ENCODE measurements at places on chromosomes 3 and 15.

- no peak for DNase-seq
Measured at GRCh38 chr3:185796431-185797107, 28.3 kb downstream of the IGF2BP2 start.

GRCh38 chr3:127760361-127760760 lies 62.0 kb downstream of the MGLL start:
- no peak for DNase-seq

GRCh38 chr15:39300451-39301153 lies 280.3 kb upstream of the THBS1 start:
- DNase-seq: no peak

DNA sequence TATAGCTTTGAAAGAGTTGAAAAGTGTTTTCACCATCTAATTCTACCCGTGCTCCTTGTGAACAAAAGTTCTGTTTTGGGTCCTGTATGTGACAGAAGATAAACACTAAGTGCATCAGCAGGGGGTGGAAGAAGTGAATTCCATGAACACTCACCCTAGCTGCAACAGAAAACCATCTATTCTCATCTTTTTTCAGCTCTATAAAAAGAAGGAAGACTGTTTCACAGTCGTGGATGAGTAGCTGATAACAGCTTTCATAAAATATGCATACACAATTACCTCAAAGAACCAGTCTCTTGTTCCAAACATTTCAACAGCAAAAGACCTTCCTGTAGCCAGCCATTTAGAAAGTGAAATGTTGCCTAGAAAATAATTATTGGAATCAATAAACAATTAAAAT lies 281.7 kb upstream of the RASGRP1 start:
- DNase-seq: no peak

- DNase-seq: no peak
Measured at GRCh38 chr3:87370007-87370406, 93.6 kb upstream of the POU1F1 start.

DNA sequence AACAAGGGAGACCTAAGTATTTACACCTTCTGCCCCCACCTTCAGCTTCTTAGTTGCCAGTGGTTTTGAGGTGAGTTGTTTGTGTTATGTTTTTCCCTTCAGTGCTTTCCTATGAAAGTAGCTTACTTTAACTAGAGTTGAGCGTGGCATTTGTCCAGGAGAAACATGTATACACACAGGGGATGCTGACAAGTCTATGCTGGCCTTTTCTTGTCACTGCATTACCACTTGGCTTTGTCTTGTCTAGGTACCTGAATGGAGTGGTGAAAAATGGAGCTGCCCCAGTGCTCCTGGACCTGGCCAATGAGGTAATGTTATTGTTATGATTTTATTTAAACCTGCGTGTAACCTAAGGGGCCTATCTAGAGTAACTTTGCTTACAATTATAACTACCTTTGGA lies 74.4 kb downstream of the CDIN1 start:
- no peak for DNase-seq

GRCh38 chr15:27956285-27956684 lies 142.8 kb downstream of the OCA2 start:
- no peak for DNase-seq

- DNase-seq: no peak
Measured at GRCh38 chr3:153840487-153840886, 280.7 kb upstream of the ARHGEF26 start.

GRCh38 chr3:146594843-146595482 lies 10.2 kb downstream of the PLSCR5 start:
- DNase-seq: no peak

DNA sequence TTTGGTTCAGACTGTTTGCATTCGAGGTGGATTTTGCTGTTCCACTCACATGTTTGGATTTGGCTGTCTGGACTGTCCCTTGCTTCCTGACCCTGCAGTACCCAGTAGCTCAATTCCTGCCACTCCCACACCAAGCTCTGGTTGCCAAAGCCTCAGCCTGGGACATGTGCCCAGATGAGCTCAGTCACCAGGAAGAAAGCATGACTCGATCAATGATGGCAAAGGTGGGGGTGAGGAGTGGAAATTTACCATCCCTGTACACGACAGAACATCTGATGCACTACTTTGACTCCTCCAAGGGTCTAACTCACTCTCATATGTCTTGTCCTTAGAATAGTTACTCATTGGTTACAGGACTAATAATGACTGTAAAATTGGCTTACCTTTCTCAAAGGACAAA lies 45.2 kb downstream of the ZNF385D start:
- peak; percentile 11 for DNase-seq

DNA sequence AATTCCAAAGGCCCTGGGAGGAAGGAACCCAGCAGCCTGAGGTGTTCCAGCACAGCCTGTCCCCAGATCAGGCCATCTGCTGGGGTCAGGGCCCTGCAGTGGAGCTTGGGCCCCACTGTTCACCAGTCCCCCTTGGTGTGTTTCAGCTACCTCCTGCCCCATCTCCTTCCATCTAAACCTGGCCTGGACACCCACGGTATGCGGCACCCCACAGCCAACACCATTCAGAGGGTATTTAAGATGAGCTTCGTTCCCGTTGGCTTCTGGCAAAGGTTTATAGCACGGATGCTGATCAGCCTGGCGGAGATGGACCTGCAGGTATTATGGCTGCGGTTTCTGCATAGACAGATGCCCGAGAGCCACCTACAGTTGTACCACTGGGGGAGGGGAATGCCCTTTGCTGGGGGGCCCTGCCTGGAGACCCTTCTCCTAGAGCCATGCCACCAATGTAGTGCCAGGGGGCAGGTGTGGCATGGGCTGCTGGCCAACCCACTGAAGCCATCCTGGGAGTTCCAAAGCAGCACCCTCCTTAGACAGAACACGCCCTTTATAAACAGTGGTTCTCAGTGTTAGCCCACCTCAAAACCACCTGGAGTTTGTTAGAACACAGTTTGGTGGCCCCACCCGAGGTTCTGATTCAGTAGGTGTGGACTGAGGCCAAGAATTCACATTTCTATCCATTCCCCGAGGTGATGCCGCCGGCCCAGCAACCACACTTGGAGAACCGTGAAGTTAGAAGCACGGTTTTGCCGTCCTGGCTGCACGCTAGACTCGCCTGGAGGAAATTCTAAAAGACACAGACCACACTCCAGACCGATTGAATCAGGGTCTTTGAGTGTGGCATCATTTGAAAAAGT lies 126.9 kb downstream of the LRRK1 start:
- no peak for DNase-seq

DNA sequence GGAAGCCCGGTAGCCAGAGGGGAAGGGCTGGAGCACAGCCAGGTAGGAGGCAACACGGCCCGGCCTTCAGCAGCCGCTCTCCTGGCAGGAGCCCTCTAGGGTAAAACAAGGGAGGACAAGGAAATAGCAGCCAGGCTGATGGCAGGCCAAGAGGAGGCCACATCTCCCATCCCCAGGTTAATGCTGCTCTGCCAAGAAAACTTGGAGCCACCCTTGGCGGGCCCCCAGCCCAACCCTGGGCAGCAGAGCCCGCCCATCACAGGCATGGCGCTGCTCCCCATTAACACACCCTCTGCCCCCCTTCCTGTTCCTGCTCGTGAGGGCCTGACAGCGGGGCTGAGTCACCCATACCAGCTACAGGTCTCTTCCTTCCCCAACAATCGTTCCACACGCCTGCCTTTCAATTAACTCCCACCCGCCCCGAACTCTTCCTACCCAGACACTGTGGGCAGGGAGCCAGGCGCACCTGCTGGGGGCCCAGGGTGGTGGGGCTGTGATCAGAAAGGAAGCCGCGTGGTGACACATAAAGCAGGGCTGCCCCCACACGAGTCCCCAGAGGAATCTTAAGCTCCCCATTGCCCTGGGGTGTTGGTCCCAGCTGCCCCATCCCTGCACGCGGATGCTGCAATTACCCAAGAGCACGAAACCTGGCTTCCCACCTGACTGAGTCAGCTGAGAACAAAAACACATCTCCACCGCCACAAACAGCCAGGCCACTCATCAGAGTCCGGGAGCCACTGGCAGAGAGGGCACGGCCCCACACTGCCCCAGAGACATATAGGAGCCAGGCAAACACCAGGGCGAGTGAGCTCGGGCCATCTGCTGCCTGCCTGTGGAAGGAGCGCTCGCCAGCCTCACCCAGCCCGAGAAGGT lies at the start of gene C15orf62:
TSS of gene C15orf62 (plus strand) at position 707 of the 873 bp plus-strand sequence. CDS start 516 bp downstream, outside the sequence.
- DNase-seq: no peak

DNA sequence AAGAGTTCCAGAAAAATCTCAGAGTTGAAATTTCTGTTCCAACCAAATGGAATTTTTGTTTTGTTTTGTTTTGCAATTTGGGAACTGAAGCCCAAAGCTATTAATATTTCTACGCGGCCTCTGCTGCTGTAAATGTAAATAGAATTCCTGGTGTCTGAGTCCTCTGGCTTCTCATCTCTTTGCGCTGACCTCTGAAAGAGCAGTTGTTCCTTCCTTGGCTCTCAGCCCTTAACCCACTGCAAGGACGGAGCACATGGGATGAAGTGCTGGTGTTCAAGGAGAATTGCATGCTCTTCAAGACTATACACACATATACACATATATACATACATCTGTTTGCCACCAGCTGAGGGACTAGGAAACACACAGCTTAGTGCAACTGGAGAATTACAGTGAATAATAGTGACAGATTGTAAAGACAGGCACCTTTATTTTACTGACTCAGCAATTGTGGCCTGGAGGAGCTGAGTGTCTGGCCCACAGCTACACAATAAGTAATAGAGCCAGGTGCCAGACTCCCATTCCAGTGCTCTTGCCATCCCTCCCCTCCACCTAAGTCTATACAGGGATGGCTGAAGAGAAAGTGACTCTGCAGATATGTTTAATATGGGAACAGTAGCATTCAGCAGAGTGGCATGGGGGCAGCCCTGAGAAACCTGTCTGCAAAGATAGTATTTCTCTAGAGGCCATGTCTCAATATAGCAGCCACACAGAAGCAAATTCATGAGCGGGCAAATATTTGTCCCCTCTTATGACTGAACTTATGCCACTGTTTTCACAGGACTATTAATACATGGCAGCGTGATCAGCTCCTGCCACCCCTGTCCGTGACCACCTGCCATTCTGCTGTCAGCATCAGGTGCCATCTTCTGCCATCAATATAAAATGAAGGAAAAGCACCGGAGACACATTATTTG lies 42.3 kb downstream of the NEK10 start:
- no peak for DNase-seq

DNA sequence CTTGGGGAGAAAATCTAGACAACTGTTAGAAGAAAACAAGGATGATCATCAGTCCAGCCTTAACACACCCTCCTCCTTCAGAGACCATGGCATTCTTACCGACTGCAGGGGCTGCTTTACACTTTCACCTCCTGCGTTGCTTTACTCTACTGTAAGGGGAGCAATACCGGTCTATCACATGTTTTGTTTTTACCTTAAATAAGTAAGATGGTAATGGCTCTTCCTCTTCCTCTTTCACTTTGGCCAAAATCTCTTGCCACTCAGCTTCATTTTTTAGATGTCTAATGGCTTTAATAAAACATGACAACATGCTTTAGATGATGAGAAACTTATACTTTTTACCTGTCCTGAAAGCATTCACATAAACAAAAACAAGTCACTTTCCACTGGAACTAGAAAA lies 33.4 kb upstream of the STIMATE start:
- DNase-seq: no peak

- no peak for DNase-seq
Measured at GRCh38 chr15:58584789-58585461, 153.1 kb downstream of the LIPC start.

Data from GOT3 (cell line).